ENCODE measurements at places on chromosomes 12 and 14. TPM values are rescaled to one million over a fixed set of nuclear protein-coding genes. Genes with fewer than 3 reads are reported as not detected.

The CNPY2 gene
- total RNA-seq = 63.4 TPM

The TMEM52B gene
- 2.5 TPM for total RNA-seq

The STAB2 gene
- total RNA-seq = not detected

The MGAT4C gene
- total RNA-seq = not detected

The TCL1B gene
- not detected for total RNA-seq

The TMEM179 gene
- not detected for total RNA-seq

The PTGER2 gene
- total RNA-seq = 124 TPM

The PTCSC3 gene
- total RNA-seq = not detected
